Ovary (tissue), 10 donors: ENCODE measurements at places on chromosomes 3 and 15. TPM values are rescaled to one million over a fixed set of nuclear protein-coding genes. Genes with fewer than 3 reads are reported as not detected.

DNA sequence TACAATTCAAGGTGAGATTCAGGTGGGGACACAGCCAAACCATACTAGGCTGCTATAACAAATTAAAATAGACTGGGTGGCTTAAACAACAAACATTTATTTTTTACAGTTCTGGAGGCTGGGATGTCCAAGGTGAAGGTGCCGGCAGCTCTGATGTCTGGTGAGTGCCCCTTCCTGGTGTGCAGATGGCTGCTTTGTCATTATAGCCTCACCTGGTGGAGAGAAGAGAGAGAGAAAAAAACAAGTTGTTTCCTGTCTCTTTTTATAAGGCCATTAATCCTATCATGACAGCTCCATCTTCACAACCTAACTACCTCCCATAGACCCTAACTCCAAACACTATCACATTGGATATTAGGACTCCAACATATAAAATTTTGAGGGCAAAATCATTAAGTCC lies 279.7 kb downstream of the ZIC1 start:
- no peak for DNase-seq

Gene SLC9C1
- total RNA-seq, result not detected

DNA sequence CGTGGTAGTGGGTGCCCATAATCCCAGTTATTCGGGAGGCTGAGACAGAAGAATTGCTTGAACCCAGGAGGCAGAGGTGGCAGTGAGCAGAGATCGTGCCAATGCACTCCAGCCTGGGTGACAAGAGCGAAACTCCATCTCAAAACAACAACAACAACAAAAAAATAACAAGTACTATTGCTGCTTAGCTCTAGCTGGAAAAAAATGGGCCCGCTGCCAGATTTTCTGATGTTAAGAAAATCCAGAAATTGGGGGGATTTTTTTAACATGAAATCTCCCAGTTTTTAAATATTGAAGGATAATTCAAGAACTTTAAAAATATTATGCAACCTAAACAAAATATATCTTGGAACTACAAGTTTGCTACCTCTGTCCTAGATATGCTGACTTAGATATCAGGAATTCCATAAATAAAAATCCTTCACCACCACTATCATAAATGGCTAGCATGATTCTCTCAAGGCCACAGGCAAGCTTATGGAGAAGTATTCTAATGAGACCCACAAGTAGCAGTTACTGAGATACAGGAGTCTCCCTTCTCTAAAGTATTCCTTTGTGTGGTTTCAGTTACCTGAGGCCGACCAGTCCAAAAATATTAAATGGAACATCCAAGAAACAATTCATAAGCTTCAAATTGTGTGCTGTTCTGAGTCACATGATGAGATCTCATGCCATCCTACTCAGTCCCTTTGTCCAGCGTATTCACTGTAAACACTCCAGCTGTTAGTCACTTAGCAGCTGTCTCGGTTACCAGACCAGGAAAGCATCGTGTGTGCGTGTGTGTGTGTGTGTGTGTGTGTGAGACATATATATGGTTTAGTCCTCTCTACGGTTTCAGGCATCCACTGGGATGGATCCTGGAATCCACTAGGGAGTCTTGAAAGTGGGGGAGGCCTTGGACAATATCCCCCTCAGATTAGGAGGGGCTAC lies 277.2 kb downstream of the TBL1XR1 start:
- DNase-seq, result peak; percentile 35

Gene SLC24A5
- not detected for total RNA-seq

GRCh38 chr15:66153549-66154415 lies 99.8 kb downstream of the MEGF11 start:
- DNase-seq, result no peak

- DNase-seq, result no peak
Observed at GRCh38 chr3:71018799-71019198, 564.7 kb downstream of the FOXP1 start.

Gene CCR3
- total RNA-seq, result not detected

Gene CHRNB4
- total RNA-seq, result 0.12 TPM

Gene THBS1
- total RNA-seq, result 122 TPM

DNA sequence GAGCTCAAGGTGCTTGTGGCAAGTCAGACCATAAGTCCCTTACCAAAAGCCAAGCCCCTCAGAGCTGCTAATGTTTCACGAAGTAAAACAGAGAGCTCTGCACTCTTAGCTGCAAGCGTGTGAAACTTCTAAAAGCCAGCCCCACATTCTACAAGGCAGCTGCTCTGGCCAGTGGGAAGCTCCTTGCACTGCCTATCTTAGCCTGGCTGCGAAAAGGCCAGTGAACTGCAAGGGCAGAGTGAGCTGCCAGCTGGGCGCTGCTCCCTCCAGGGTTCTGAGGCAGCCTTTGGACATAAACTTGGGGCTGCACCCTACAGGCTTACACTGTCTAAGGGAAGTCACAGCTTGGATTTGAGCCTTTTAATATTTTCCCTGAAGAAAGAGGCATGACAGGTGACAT lies 2.2 kb upstream of the MUSTN1 start:
- DNase-seq, result no peak

Gene TF
- 1.6 TPM for total RNA-seq

Gene MAP6D1
- 2.0 TPM for total RNA-seq

- DNase-seq, result no peak
Observed at GRCh38 chr3:65945480-65945879, 93.2 kb downstream of the MAGI1 start.

DNA sequence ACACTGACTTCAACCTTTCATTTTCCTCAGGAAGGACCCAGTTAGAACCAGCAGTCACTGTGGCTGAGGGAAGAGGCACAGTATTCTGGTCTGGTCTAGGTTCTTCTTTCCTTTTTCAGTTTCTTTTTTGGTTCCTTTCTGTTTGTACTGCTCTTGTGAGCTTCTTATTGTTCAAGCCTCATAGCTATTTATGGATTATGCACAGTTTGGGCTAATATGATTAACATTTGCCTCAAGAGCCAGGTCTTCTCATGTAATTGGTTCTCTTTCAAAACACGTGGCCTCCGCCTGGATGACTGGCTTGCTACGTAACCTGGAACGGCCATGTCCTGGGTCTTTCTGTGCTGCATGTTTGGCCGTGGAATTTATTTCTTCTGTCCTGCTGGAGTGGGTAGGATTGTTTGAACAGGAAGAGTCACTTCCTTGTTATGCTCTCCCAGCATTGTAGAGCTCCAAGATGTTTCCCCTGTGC lies 43.3 kb downstream of the RBMS3 start:
- peak; percentile 58 for DNase-seq

- DNase-seq, result no peak
Observed at GRCh38 chr15:62999923-63000561, 42.5 kb upstream of the TPM1 start.

Gene TEX9
- 13.7 TPM for total RNA-seq

- DNase-seq, result no peak
Observed at GRCh38 chr3:143124601-143125520, 5.3 kb downstream of the CHST2 start.

- DNase-seq, result no peak
Observed at GRCh38 chr3:157906627-157907026, 199.6 kb downstream of the SHOX2 start.

DNA sequence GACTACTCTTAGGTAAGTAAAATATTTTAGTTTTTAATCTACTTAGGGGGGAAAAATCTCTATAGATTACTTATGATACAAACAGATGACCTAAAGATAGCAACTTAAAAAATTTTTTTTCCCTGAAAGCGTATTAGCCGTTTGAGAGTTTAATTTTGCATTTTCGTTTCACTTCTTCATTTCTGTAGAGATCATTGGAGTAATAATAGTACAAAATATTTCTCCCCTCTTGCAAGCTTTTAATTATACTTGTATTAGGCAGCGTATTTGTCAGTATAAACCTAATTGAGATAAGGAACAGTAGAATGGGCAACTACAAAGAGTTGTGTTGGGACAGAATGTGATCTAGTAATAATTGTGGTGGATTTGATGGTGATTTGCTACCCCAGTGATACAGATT lies 10.3 kb downstream of the SKIL start:
- DNase-seq, result no peak

Gene TNIK
- 4.6 TPM for total RNA-seq

- no peak for DNase-seq
Observed at GRCh38 chr3:29138171-29138570, 142.7 kb upstream of the RBMS3 start.

- no peak for DNase-seq
Observed at GRCh38 chr3:98968824-98969223, 67.3 kb upstream of the DCBLD2 start.

GRCh38 chr15:96893159-96893906 lies 562.8 kb downstream of the NR2F2 start:
- DNase-seq, result no peak

DNA sequence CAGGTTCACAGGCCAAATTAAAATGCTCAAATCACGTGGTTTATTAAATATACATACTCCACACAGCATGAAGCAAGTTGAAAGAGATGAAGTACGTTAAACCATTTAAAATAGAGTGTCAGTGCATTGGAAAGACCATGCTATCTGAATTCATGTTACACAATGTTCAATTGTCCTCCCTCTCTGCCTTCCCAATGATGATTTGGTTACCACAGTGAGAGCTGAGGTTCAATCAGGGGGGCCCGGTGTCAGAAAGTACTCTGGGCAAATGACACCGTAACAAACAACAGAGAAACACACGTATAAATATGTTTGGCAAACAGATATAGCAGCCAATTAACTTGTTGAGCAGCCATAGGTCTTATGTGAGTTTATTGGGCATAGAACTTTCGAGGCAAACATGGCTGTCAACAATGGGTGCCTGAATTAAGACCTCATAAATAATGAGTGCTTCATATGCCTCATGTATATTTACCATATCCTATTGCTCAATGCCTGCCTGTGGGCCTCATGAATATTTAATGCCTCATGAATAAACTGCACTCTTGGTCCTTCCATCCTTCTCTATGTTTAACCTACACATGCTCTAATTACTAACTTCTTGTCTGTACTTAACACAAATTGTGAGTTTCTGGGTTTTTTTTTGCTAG lies 641.5 kb downstream of the PLOD2 start:
- no peak for DNase-seq
